NK-92 treated with Interleukin-12 subunit alpha and Interleukin-12 subunit beta, amount 100 ng/mL, for 24 hours (cell line): ENCODE measurements at places on chromosomes 6 and 20.

GRCh38 chr20:62791301-62792181 lies 4.7 kb upstream of the MRGBP start:
- peak; percentile 66 for DNase-seq

GRCh38 chr6:3770023-3770720 lies 18.7 kb upstream of the PXDC1 start:
- no peak for DNase-seq

- no peak for DNase-seq
These were observed 24.1 kb downstream of the DEK start for GRCh38 chr6:18240230-18240629.

DNA sequence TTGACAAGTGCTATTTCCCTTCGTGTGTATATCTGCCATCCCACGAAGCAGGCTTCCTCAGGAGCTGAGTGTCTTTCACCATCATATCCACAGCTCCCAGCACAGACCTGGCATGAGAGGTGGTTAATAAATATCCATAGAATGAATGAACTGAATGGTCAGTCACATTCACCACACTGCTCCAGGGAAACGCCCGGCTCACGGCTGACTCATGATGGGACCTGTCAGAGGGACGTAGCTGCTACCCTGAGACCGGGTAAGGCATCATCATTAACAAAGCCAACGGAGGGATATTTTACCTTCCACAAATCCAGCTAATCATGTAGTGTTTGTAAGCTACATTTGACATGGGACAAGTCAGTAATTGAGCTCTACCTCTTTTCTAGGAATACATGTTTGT lies 12.5 kb downstream of the AGPAT4 start:
- no peak for DNase-seq

GRCh38 chr6:38353310-38354036 lies 286.3 kb downstream of the BTBD9 start:
- no peak for DNase-seq

DNA sequence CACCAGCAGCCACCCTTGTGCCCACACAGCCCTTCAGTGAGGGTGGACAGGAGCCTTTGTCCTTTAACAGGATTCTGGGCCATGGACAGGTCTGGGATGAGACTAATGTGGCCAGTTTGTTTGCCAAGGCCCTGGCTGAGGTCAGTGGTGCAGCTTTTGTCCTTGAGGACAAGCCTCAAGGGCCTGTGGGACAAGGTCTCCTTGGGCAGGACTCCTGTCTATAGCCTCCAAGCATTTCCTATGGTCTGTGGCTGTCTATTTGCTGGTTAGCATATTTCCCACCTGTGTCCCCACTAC lies 44.1 kb downstream of the SUN5 start:
- DNase-seq: no peak

- no peak for DNase-seq
These were observed 146.0 kb downstream of the EYA2 start for GRCh38 chr20:47040506-47041125.

DNA sequence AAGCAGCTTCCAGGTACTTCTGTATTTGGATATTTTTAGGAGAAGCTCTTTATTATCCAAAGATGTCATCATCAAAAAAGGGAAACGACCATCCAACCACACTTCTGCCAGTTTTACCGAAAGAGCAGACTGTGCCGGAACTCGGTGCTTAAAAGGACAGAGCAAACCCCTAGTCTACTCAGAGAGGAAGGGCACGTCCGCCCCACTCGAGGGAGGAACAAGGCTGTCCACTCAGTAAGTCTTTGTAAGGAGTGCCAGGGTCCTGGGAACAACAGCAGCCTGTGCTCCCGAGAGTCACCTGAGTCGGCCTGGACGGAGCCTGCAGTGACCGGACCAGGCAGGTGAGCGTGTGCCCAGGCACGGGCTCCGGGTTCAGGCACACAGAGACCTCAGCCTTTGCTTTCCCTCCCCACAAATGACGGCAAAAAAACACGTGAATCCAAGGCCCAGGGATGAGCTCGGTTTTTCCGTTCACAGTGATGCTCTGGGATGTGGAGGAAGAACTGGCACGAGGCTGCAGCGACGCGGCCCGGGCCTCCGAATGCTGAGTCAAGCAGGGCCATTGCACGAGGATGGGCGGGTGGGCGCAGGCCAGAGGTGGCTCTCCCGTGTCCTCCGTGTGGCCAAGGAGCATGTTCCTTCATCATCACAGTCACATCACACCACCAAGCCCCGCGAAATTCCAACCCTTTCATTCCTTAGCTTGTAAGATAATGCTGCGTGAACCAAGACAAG lies 17.4 kb upstream of the SLCO4A1 start:
- DNase-seq: no peak

DNA sequence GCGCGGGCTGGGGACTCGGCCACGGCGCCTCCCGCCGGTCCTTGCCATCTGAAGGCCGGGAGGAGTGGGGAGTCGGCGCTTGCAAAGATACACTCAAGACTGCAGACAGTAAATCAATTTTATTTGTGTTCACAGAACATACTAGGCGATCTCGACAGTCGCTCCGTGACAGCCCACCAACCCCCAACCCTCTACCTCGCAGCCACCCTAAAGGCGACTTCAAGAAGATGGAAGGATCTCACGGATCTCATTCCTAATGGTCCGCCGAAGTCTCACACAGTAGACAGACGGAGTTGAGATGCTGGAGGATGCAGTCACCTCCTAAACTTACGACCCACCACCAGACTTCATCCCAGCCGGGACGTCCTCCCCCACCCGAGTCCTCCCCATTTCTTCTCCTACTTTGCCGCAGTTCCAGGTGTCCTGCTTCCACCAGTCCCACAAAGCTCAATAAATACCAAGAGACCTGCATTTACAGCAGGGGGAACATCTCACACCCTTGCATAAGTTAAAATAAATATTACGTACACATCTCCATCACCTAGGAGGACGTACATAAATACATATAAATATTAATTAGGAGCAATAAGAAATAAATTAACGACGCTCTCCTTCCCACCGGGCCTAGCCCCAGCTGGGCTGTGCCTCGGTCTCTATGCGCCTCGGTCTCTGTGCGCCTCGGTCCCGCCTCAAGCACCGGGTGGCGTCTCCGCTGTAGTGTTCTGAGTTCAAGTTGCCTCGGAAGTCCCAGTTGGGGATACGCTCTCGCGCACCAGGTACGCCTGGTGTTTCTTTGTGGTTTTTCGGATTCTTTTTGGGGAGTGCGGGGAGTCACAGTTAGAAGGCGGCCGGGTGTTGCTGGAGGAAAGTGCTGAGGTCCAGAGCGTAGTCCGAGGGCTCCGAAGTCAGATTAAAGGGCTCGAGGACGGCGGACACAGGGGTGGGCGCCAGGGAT lies 889 bp upstream of the FLOT1 start:
- no peak for DNase-seq

- DNase-seq: no peak
These were observed 1.4 kb upstream of the TIAM2 start for GRCh38 chr6:154993710-154994109.

GRCh38 chr20:1283522-1284510 lies 17.7 kb downstream of the SNPH start:
- no peak for DNase-seq

- DNase-seq: no peak
These were observed 35.0 kb upstream of the SGK1 start for GRCh38 chr6:134352786-134353480.

- DNase-seq: no peak
These were observed 524.6 kb upstream of the CDH4 start for GRCh38 chr20:60727425-60727824.

DNA sequence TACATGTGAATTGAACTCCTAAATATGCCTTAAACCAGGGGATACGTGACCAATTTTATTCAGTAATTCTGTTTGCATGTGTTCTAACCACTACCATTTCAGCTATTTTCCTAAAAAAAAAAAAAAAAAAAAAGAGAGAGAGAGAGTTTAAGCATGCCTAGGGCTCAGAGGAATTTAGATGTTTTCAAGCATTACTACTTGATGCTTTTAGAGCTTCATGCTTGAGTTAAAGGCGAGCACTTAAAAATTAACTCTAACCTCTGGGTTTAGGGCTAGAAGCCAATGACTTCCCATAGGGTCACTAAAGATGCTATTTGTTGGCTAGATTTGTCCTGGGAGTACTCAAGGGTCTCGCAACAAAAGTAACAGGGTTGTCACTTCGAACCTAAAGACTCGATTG lies 217.7 kb downstream of the ATXN1 start:
- DNase-seq: no peak

DNA sequence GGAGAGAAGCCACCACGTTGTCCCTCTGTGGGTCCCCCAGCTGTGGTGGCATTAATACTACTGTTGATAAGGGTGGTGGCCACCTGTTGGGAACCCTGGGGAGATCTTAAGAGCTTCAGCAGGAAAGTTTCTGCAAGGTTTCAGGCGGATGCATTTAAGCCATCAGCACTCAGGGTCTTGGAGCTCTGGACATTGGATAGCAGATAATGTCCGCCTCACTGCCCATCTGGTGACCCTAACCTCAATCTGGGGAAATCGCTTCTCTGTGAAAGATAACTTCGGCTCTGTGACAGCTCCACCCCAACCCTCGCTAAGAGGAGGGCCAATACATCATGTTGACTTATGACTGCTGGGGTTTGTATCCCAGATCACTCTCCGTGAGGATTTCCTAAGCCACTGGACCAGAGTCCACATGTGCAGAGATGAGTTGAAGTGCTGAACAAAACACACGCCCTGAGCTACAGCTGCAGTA lies 92.9 kb downstream of the FOXC1 start:
- DNase-seq: no peak

GRCh38 chr6:100809346-100809745 lies 71.8 kb downstream of the ASCC3 start:
- no peak for DNase-seq

- DNase-seq: no peak
These were observed 831 bp upstream of the SIRPB2 start for GRCh38 chr20:1491860-1492642.

- no peak for DNase-seq
These were observed 1.4 kb upstream of the ZNF217 start for GRCh38 chr20:53595018-53595378.

GRCh38 chr6:158627168-158627939 lies 17.2 kb downstream of the DYNLT1 start:
- DNase-seq: no peak

GRCh38 chr6:340991-341827 lies 48.9 kb downstream of the DUSP22 start:
- DNase-seq: no peak
